ENCODE measurements at places on chromosomes 3 and 15. TPM values are rescaled to one million over a fixed set of nuclear protein-coding genes. Genes with fewer than 3 reads are reported as not detected.

DNA sequence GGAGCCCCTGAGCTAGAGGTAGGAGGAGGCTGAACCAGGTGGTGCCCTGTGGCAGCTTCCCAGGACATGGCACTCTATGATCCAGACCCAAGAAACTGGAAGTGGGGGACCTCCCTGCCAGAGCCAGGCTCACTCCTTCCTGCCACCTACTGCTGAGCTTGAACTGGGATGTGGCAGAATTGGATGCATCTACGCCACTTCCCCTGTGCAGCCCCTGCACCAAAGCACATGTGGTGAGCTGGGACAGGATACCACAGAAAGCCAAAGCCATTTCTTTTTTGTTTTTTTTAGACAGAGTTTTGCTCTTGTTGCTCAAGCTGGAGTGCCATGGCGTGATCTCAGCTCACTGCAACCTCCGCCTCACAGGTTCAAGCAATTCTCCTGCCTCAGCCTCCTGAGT lies 518.0 kb upstream of the PPP2R3A start:
- no peak for DNase-seq

DNA sequence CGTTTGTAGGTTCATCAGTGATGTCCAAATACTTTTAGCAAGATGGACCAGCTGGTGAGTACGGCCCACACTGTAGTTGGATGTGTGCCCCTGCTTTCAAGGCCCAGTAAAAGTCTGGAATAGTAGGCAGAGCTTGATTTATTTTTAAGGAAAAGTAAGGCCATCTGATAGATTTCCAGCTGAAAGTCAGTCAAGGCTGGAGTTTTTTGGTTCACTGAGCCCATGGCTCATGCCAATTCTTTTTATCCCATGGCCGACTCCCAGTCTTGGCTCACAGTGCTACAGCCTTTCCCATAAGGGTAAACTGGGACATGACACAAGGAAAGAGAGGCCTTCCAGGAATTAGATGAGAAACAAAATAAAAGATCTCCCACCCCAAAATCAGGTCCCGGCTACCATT lies 13.5 kb downstream of the CCDC80 start:
- no peak for DNase-seq

DNA sequence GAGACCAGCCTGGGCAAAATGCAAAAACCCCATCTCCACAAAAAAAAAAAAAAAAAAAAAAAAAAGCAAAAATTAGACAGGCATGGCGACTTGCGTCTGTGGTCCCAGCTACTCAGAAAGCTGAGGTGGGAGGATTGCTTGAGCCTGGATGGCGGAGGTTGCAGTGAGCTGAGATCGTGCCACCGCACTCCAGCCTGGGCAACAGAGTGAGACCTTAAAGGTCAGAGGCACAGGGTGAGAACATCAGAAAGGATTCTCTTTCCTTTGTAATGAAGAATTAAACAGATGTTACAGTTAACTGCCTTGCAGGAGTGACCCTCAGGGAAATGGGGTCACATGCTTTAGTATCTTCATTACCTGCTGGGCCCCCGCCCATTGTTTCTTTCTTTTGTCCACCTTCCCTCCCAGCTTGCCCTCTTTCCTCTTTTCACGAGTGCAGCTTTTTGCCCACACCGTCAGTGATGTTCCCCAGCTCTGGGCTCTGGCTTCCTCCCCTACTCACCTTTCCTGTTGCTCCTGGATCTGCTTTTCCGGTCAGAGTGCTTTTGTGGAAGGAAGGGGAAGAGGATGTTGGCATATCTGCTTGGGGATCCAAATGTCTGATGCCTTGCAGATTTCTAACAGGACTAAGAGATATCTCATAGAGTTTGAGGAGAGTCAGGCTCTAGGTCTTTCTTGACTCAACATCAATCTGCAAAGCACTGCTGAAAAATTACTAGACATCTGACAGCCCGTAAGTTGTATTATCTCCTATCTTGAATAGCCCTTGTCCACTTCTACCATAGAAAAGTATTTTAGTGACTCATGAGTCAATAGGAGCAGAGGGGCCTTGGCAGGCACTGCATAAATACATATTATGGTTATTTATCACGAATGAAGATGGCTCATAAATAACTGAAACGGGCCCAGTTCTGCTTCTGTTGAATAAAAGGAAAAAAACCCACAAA lies 35.6 kb upstream of the NDUFB4 start:
- no peak for DNase-seq

DNA sequence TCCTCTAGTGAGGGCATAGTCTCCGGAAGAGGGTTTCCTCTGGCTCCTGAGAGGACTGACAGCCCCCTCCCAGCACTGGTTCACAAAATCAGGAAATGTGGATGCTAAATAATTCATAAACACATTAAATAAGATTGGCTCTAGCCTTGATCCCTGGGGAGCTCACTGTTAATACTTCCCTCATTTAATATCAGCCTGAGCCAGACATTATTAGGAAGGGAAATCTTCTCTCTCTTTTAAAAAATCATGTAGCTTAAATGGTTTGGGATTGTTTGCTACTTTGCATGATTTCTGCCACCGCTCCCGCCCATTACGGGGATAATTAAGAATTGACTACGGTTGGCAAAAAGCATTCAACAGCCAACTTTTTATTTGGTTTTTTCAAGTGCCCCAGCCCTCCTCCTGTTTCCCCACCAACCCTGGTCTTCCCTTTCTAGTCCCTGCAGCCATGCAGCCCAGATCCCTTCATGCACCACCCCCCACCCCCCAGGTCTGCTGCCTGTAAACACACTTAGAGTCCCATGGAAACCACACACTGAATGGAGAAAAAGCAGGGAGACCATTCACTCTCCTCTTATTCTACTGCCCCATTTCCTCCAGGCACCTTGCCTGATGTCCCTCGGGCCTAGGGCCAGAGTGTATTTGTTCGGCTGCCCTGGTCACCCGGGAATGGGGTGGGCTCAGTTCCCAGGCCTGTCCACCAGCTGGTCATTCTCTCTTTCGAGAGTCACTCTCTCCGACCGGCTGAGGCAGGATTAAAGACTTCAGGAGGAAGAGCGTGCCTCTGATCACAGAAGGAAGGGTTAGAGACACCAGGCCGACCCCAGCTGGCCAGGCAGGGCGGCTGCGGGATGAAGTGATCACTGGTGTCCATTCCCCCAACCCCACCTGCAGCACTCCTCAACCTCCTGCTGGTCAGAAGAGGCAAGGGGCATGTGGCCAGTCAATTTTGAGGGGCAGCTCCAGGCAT lies 45.1 kb downstream of the SEMA5B start:
- no peak for DNase-seq

- no peak for DNase-seq
These were observed 36.7 kb upstream of the MRPS22 start for GRCh38 chr3:139307072-139307491.

DNA sequence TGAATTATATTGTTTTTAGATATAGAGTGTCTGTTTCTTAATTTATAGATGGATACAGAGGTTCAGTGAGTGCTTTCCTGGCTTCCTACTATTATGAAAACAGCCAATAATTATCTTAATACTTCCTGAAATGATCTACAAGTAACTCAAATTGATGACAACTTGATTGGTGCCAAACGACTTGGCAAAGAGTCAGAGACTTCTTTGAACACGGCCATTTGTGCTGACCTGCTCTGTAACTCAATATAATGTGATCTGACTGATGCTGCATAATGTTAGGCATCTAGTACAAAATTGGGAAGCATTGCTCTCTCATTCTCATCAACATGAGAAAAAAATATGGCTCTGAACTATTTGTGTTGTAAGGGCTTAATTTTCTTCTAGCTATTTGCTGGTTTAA lies 193.9 kb downstream of the DIPK2A start:
- no peak for DNase-seq

DNA sequence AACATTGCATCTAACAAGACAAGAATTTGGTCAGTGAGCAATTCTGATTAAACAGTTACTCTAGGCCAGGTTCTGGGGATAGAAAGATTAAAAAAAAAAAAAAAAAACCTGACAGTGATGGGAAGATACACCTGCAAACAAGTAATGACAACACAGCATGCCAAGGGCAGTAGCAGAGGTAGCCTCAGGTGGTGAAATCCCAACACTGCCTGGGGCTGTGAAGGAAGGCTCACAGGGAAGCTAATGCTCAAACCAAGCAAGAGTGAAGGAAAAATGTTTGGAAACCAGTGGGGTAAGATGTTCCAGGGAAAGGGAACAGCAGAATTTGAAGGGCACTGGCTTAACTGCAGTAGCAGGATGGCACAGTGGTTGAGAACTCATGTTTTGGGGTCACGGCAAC lies 8.9 kb downstream of the RTP2 start:
- no peak for DNase-seq

DNA sequence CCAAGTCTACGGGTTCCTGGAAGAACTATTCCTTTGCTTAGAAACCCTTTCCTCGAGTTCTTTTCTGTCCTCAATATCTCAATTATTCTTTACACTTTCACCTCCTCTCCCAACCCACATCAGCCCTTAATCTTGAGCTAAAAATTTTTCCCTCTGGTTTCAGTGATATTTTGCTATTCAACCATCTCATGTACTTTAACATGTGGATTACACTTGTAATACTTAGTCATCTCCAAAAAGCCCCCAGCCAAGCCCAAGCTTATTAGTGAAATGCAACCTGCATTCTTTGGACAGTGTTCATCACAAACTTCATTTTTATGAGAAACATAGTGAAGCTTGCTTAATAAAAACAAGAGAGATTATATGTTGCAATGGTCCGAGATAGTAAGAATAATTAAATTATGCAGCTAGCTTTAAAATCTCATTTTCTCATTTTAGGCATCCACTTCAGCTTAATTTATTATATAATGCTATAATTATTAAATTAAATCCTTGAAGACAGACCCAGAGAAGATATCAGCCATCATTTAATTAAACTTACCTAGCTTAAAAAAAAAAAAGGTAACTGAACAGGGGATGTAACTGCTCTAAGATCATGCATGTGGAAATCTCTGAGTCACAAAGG lies 534.5 kb upstream of the TBL1XR1 start:
- DNase-seq = no peak

- DNase-seq = no peak
These were observed 27.4 kb downstream of the ARHGEF26 start for GRCh38 chr3:154148541-154148940.

GRCh38 chr15:62066663-62067447 lies at the start of gene C2CD4A:
Gene C2CD4A, plus strand, starts transcription at chr15:62066977. Its CDS starts 637 bp downstream, at chr15:62067614.
- peak; percentile 70 for DNase-seq

GRCh38 chr3:72960812-72961518 lies 35.6 kb upstream of the PPP4R2 start:
- DNase-seq = no peak

APBA2 gene
- 3.5 TPM for total RNA-seq

TMEM207 gene
- total RNA-seq = not detected

- no peak for DNase-seq
These were observed 89.4 kb downstream of the EDEM1 start for GRCh38 chr3:5276934-5277333.

DNA sequence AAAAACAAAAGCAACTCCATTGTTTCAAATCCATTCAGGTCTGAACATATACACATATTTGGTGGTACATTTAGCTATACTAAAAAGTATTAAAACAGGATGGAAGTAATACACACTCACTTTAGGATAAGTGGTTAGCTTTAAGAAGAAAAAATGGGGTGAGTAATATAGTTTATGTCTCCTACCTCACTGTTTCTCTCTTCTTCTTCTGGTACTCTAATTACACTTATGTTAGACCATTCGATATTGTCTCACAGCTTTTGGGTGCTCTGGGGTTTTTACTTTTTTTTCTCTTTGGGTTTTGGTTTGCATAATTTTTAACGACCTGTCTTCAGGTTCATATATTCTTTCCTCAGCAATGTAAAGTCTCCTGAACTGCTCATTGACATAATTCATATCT lies 75.4 kb upstream of the AKAP13 start:
- DNase-seq = no peak

GRCh38 chr15:101723171-101723873 lies 951 bp downstream of the TARS3 start:
- no peak for DNase-seq

DNA sequence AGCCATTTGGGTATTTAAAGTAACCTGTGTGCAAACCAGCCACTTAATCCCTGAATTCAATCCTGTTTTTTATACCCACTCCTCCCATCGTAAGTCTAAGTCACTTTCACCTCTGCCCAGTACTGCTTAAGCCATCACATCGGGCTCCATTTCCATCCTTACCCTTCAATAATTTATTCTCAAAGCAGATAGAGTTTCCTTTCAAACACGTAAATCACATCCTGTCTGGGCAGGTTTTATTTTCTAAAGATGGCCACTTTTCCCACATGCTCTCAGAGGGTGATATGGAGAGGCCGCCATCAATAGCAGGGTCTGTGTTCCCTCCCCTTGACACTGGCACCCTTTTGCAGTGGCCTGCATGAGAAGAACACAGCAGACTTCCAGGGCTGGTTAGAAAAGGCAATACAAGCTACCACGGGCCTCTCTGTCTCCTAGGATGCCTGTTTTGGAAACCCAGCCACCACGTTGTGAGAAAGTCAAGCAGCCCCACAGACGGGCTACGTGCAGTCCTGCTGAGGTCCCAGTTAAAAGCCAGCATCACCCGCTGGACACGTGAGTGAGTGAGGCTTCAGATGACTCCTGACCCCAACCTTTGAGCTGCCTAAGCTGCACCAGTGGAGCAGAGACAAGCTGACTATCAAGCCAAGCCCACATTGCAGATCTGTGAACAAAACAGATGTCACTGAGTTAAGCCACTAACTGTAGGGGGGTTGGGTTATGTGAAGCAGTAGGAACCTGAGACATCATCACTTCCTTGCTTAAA lies 241.8 kb upstream of the SLCO3A1 start:
- no peak for DNase-seq

- no peak for DNase-seq
These were observed 287.9 kb upstream of the SEMA6D start for GRCh38 chr15:47429376-47429775.

DNA sequence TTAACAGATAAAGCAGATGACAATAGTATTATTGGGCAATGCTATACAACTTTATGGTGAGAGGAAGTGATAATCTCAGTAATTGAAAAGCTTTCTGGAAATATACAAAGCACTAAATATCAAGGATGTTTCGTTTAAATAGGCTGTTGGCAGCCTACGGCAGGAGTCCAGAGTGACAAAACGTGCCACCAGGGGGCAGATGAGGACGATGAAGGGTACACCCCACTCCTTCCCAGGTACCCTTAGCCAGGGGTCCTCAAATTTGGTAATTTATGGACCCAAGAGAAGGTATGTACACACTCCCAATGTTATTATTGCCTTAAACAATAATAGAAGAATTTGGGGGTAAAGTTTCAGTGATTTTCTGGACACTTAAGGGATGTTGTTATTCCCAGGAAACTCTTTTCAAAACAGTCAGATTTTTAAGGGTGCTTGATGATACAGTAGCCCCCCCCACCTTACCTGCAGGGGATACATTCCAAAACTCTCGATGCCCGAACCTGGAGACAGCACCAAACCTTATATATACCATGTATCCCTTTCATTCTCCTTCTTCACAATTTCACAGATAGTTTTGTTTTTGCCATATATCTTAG lies 1.4 kb upstream of the MAGEL2 start:
- DNase-seq = peak; percentile 68

DNA sequence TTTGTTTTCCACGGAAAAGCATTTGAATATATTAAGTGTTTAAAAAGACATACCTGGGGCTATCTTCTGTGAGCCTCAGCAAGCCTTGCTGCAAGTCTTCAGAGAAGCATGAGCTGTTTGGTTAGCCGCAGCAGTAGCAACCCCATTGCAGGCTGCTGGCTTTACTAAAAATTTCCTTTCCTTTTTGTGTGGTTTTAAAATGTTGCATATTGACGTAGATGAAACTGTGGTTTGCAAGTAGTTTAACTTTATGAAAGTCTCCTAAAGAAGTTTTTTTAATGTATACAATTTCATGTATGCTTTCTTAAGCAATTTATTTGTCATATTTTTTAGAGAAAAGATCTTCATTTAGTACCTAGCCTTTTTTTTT lies at the start of gene GPR171:
Gene GPR171, minus strand, starts transcription at position 166 of the 370 bp plus-strand sequence. CDS start 3,830 bp downstream, outside the sequence.
- no peak for DNase-seq

Measured in sciatic nerve (tissue), 2 donors.